ENCODE measurements at places on chromosomes 16 and 17.

GRCh38 chr16:80369138-80369958 lies 171.4 kb upstream of the DYNLRB2 start:
- DNase-seq, result no peak

DNA sequence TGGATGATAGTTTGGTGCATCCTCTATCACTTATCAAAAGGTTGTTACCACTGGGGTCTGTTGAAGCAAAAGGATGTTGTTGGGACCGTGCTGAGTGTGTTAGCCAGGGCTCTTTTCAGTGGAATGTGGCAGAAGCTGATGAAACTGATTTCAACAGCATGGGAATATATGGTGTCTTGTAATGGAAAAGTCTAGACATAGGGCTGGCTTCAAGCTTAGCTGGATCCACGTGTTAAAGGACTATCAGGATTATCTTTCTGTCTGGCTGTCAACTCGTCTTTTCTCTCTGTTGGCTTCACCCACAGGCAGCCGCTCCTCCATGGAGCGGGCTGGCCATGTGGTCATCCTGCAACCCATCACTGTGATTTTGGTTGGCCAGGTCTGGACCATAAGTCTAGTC lies 8.7 kb downstream of the SNX29 start:
- DNase-seq, result no peak

DNA sequence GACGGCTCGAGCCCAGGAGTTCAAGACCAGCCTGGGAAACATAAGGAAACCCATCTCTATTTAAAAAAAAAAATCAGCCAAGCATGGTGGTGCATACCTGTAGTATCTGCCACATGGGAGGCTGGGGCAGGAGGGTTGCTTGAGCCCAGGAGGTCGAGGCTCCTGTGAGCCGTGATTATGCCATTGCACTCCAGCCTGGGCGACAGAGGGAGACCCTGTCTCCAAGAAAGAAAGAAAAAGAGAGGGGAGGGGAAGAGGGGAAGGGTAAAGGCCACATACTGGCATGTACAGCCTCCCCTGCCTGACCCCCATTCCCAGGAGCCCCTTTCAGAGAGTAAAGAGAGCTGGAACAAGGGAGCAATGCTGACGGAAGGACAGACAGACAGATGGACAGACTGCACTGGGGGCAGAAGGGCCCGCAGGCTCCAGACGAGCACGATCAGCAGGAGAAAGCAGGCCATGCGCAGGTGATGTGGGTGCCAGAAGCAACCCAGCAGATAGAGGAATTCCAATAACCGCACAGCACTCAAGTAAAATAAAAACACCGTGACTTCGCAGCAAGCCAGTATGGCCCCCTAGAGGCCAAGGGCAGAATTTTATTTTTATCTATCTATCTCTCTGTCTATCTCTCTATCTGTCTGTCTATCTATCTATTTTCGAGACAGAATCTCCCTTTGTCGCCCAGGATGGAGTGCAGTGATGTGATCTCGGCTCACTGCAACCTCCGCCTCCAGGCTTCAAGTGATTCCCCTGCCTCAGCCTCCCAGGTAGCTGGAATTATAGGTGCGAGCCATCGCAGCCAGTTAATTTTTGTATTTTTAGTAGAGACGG lies 27.1 kb upstream of the SNN start:
- DNase-seq, result no peak

DNA sequence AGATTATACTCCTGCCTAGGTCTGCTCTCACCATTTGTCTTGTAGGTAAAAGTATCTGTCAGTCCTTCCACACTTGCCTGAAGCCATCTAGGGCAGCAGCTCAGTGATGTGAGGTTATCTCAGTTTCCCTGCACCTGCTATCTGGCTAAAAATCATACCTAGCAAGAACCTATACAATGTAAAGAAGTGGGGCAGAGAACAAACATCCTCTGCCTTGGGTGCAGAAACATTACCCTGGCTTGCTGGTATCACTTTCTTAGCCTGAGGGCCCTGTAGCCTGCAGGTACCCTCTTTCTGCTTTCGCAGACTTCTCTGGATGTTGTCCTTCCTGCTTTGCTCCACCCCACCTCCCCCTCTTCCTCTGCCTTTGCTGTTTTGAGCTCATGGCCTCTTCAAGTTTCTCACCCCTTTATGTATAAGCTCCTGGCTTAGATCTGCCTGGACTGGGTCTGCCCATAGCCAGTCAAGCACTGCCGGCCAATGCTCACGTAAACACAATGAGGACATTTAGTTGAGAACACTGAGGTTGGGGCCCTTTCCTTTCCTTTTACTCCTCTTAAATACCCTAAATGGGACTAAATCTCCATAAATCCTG lies 8.7 kb upstream of the SDK2 start:
- DNase-seq, result no peak

DNA sequence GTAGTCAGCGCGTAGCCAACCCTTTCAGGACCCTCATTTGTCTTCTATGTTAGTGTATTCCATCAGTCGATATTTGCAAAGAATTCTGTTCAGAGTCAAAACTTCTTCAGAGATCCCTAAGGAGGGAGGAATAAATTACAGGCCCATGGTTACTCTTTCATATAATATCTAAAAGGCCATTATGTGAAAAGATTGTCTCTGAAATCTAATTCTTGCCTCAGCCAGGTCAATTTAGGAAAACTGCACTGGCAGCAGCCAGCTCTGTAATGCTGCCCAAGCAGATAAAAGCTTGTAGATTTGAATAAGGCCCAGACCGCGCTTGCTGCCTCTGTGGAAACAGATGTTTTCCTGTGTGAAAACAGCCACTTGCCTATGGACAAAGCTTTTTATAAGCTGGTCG lies 379.8 kb downstream of the CNTNAP4 start:
- no peak for DNase-seq

DNA sequence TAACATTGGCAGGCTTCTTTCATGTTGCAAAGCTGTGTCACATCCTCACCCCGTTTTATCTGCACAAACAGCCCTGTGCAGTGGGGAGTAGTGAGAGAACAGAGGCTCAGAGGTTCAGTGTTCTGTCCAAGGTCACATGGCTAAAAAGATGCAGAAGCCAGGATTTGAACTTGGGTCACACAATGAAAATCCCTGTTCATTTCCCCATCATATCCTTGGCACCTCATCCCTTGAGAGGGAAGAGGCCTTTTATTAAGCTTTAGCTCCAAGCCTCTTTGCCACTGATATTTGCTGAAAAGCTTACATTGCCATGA lies 106.6 kb downstream of the AMFR start:
- DNase-seq, result no peak

GRCh38 chr17:37466471-37466870 lies 23.2 kb upstream of the DUSP14 start:
- DNase-seq, result no peak

DNA sequence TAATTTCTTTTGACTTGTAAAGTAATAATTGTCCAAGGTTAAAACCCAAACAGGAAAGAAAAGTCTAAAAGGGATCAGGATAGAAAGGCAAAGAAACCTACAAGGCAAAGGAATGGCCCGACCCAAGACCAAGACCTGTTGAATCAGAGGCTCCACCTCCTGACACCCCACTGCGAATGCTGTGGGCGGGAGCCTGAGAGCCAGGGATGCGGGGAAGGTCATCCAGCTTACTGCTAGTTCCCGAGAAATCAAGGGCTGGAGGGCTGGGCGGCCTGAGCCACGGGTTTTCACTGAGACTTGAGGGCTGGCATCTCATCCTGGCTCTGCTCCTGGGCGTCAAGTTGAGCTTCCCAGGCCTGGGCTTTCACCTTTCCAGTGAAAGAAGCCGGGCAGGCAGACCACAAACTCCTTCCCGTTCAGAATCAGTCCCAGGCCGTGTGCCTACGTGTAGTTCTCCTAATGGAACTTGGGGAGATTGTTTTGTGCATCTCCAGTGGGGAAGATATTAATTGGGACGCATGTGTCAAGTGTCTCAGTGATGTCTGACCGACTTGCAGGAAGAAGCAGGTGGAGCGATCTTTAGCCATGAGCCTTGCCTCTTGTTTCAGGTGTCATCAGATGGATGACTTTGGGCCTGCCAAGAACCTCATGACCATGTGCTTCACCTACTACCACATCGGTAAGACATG lies 36.9 kb downstream of the CIBAR2 start:
- DNase-seq, result no peak

DNA sequence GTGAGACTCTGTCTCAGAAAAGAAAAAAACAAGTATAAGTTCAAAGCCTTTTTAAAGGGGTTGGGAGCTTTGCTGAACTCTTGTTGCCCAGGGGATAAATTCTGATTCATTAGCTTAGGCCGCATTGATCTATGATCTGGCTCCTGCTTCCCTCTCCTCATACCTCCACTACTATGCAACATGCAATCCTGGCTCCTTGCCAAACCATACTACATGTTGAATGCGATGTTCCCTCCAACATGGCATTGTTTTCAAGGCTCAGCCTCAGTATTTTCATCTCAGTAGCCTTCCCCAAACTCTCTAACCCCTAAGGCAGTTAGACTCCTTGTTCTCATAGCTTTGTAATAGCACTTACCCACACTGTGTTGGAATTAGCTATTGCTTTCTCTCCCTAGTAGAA lies 6.2 kb downstream of the REXO5 start:
- DNase-seq, result no peak

DNA sequence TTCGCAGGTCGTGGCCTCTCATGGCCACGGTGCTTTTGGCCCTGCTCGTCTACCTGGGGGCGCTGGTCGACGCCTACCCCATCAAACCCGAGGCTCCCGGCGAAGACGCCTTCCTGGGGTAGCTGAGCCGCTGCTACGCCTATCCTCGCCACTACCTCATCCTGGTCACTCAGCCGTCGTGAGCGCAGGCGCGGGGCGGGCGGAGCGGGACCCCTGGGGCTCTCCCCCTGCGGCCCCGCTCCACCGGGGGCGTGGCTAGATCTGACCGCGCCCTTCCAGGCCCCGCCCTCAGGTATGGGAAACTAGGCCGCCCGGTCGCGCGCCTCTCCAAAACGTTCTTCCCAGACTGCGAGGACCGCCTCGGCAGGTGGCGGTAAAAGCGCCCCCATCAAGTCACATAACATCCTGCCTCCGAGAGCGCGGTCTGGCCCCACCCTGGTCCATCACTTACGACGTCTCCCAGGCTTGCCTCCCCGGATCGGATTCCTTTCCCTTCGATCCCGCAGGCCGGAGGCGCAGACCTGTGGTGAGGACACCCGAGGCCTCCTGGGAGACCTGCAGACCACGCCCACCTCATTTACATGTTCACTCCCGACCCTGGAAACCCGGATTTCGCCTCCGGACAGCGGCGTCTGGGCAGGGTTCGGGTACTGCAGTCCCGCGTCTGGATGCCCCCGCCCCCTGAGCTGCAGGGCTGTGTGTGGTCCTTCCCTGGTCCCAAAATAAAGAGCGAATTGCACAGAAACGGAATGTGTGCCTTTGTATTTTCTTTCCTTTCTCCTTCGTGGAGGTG lies 91.5 kb upstream of the TMEM97 start:
- DNase-seq, result peak; percentile 30

DNA sequence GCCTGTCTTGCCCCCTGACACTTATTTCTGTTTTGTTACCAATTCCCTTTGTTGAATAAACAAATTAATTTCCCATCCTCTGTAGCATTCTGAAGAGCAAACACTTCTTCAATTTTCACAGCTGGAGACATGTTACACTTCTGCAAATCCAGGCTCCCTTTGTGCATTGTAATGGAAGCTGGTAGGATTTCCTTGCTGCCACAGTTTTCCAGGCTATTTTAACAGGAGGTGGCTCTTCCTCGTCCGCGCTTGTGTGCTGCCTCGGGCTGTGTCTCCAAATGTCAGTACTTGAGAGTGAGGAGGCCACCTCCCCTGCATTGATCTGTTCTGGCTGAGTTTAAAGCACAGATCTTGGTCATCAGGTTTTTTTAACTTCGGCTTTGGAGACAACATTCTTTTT lies 40.0 kb downstream of the SOST start:
- DNase-seq, result no peak

DNA sequence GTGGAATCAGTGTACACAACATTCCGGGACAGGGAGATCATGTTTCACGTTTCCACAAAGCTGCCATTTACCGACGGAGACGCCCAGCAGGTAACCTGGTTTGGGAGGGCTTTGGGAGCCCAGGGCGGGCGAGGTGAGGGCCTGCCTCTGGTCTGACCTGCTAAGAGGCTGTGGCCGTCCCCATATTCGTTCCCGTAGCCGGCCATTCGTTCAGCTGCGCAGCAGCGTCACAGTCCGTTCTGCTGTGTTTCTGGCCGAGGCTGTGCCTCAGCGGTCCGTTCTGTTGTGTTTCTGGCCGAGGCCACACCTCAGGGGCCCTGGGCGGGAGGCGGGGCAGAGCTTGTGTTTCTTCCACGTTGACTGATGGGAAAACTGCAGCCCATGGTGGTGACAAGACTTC lies 68.0 kb downstream of the OR1D5 start:
- DNase-seq, result no peak

GRCh38 chr16:57897053-57897784 lies 73.7 kb downstream of the CNGB1 start:
- DNase-seq, result no peak

DNA sequence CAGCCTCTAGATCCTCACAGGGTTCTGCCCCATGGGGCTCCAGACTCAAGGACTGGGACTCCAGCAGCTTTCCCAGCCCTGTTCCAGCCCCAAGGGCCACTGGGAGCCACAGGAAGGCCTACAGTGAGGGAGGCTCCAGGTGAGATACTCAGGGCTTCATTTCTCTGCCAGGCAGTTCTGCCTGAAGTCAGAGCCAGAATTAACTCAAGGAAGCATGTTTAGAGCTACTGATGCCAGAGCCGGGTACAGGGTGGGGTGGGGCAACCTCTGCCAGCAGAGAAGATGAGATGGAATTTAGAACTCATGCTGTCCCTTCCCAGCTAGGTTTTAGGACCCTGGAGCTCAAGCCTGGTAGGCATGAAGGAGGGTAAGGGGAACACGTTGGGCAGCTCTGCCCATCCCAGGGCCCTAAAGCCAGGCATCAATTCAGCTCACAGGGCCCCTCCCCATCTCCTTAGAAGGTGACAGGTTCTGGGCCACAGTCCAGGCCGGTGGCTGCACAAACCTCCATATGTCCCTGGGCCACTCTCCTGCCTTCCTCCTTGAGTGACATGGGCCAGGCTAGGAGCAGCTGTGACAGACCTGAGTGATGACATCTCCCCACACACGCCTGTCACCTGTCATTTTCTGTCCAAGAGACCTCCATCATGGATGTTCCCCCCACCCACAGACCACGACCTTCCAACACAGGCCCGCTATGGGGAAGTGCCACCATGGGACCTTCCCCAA lies 24.5 kb upstream of the SPPL2C start:
- DNase-seq, result no peak

- no peak for DNase-seq
Measured at GRCh38 chr17:20096430-20096829, 87.3 kb downstream of the SPECC1 start.

DNA sequence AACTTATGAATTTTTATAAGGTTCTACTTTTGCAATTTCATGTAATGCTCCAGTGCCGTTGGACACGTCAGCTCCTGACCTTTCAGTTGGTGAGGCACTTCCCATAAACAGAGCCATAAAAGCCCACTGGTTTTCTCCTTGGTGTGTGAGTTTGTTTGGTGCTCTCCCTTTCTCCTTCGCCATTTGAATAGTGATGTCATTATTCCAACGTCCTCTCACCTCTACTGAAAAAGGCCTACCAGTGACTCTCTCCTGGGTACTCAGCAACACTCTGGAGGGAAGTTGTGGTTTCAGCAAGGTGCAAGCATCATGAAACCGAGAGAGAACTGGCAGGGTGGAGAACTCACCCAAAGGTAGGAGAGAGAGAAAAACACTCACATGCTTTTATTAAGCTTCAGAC lies 29.6 kb upstream of the HNF1B start:
- peak; percentile 69 for DNase-seq

Data from stimulated activated CD4-positive, alpha-beta T cell treated with anti-CD3 and anti-CD28 coated beads, Interleukin-1b, Interleukin-23, amount 100 ng/mL, for 48 hours (primary cell).